ENCODE measurements at places on chromosomes 7 and 10. TPM values are rescaled to one million over a fixed set of nuclear protein-coding genes. Genes with fewer than 3 reads are reported as not detected.

The MINPP1 gene
- total RNA-seq, result 16.4 TPM

The CLRN3 gene
- total RNA-seq, result not detected

The VPS37D gene
- 1.5 TPM for total RNA-seq

The GPR146 gene
- 29.6 TPM for total RNA-seq

The MYO1G gene
- total RNA-seq, result 14.7 TPM

The TSPAN12 gene
- total RNA-seq, result 9.7 TPM

The ANKRD1 gene
- total RNA-seq, result not detected

The LRRC61 gene
- 7.2 TPM for total RNA-seq

The SPDYE5 gene
- total RNA-seq, result not detected

GRCh38 chr7:32677593-32677992 lies 182.3 kb downstream of the AVL9 start:
- DNase-seq, result no peak

- no peak for DNase-seq
Measured at GRCh38 chr7:10708447-10708846, 265.2 kb upstream of the PHF14 start.

DNA sequence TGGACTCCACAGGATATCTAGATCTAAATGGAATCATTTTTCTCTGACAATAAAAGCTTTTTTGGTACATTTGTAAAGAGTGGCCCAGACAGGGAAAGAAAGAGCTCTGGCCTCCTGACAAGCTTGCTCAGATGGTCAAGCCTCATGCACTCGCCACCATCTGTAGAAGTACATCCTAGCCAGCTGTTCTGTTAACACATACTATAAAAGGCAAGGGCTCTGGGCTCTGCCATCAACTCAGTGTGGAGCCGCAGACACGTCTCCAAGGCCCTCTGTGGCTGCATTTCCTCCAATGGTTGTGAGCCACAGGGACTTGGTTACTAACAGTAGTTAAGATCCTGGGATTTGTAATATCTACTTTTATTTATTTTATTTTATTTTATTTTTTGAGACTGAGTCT lies 70.8 kb upstream of the KDM7A start:
- DNase-seq, result no peak

- no peak for DNase-seq
Measured at GRCh38 chr10:11894381-11895107, 71.4 kb downstream of the PROSER2 start.

GRCh38 chr10:92886334-92886961 lies 38.1 kb downstream of the EXOC6 start:
- no peak for DNase-seq

DNA sequence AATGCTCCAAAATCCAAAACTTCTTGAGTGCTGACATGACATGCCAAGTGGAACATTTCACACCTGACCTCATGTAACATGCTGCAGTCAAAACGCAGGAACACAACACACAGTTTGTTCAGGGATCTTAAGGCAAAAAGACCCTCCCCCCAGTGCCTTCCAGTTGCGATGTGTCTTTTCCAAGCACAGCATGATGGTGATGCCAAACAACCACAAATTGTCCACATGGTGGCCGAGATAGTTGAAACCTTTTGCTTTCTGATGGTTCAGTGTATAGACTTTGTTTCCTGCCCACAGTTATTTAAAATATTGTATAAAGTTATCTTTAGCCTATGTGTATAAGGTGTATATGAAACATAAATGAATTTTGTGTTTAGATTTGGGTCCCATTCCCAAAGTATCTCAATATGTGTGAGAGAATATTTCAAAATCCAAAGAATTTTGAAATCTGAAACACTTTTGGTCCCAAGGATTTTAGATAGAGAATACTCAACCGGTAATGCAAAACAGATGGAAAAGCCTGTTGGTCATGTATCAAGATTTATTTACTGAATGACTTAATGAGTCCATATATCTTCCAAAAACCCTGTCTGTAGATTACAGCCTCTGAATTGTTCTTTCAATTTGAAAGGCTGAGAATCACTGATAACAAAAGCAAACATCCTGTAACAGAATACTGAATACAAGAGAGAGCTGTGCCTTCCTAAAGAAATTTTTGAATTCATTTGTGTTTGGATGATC lies 93.4 kb upstream of the OIT3 start:
- no peak for DNase-seq

DNA sequence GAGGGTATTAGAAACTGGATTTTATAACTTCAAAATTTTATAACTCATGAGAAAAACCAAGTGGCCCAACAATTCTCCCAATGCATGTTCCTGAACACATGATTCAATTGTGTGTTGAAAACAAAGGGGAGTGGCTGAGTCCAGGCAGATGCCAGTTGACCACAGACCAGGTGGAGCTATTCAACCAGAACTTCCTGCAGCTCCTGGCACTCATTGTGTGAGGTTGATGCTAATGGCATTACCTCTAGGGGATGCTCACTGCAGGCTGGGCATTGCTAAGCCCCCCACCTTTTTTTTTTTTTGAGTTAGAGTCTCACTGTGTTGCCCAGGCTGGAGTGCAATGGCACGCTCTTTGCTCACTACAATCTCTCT lies 20.3 kb downstream of the MYOF start:
- DNase-seq, result no peak

- no peak for DNase-seq
Measured at GRCh38 chr10:76779796-76780301, 857.8 kb downstream of the KCNMA1 start.

GRCh38 chr7:94497874-94498670 lies 11.5 kb upstream of the CASD1 start:
- no peak for DNase-seq

DNA sequence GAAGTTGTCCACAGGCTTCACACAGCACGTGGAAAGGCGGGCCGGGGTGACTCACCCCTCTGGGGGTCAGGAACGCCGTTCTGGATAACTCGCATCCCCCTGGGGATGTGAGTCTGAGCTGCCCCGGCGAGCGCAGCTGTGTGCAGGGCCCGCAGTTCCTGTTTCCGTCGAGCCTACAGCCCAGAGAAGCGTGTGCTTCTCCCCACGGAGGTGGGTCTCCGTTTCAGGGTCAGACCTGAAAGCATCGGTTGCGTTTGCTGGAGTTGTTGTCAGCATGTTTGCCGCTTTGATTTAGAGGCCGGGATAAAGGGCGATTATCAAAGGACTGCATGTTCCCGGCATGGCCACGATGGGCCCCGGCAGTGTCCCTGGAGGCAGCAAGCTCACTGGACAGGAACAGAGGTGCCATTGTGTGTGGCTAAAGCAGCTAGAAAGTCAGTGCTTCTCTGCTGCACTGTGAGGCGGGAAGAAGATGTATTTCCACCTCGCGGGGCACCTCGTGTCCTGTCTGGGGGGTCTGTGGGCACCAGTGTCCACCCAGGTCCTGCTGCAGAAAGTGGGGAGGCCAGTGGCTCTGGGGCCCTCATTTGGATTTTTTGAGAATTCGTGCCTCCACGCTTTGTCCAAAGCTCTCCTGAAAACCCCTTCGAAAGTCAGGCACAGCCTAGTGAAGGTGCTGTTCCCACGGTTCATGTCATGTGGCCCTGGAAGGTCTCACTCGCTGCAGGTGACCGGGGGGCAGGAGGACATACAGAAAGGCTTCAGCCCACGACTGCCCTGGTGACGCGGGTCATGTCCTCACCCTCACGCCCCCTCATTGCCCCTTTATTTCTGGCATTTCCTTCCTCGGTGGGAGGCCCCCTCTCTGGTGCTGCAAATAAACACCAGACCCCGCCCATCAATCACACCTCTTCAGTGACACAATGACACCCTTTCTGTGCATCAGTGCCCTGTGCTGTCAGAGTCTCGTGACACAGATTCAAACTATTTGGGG lies 27.4 kb upstream of the GDI2 start:
- no peak for DNase-seq

- DNase-seq, result no peak
Measured at GRCh38 chr10:31578181-31578852, 259.3 kb downstream of the ZEB1 start.

DNA sequence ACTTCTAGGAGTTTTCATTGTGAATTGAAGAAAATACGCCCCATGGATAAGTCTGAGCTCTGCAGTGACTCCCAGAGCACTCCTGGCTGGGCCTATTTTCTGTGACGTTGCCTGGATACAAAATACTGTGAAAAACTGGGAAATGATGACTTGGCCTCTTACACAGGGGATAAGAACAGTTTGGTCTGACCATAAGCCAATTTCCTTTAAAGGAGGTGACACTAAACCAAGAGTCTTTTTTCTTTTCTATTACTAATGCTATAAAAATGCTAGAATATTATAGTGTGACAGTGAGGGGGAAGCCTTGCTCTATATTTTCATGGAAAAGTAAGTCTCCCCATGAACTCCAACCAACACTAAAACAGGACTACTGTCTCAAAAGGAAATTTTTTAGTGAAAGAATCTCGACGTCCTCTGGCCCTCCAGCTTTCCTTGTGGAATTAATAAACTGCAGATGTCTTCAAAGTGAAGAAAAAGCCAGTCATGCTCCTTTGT lies 45.5 kb downstream of the MYOF start:
- DNase-seq, result no peak

DNA sequence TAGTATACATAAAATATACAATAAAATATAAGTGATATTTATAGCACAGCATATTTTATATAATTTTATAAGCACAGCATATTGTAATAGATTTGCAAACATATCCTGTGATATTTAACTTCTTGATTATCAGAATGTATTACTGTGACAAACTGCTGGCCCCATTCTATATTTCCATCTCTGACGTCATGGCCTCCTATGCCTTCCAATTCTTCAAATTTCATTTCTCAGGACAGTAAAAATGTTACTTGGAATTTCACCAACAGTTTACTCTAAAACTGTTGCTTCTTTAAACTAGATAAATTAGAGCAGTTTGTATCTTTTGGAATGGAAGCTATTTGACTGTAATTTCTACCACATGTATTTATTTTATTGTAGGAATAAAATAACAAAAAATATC lies 102.5 kb upstream of the SLC25A13 start:
- no peak for DNase-seq

- DNase-seq, result no peak
Measured at GRCh38 chr7:44074349-44074695, 8.0 kb downstream of the POLM start.

DNA sequence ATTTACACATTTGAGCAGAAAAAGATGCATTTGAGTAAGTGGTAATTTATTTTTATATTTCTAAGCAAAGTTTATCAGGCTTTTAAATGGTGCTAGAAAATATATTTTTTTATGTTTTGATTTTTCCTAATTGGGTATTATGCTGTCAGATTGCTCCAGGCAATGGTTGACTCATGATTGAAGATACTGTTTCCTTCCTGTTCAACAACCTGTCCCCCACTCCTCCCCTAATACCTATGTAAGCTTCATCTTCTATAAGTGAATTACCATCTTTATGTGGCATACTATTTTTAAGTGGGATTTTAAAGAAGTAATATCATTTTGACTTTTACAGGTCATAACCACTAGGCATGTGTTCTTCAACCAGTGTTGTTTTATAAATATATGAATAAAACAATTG lies 21.4 kb downstream of the TSPAN13 start:
- DNase-seq, result no peak

All from omental fat pad (tissue), 4 donors.